ENCODE measurements at places on chromosomes 11 and 22. TPM values are rescaled to one million over a fixed set of nuclear protein-coding genes. Genes with fewer than 3 reads are reported as not detected.

Gene ME3
- 99.0 TPM for total RNA-seq

Gene CARD16
- total RNA-seq, result not detected

Gene CCDC88B
- total RNA-seq, result 1.4 TPM

Gene SERHL2
- total RNA-seq, result 5.6 TPM

Gene GPR83
- 1.6 TPM for total RNA-seq

Gene SHISA8
- total RNA-seq, result not detected

Gene FOSL1
- not detected for total RNA-seq

Gene FGF4
- not detected for total RNA-seq

Gene CHRNA10
- not detected for total RNA-seq

Gene TMEM151A
- 6.4 TPM for total RNA-seq

Gene LRRC4C
- total RNA-seq, result 90.6 TPM

Gene TUB
- total RNA-seq, result 88.3 TPM

Gene KCNQ1OT1
- total RNA-seq, result 2.8 TPM
